Fibroblast of gingiva (primary cell): ENCODE measurements at places on chromosomes 3 and 15.

- no peak for DNase-seq
Observed at GRCh38 chr15:57437564-57437963, 61.3 kb downstream of the CGNL1 start.

GRCh38 chr3:130760922-130761321 is 14.3 kb upstream of the PIK3R4 start:
- no peak for DNase-seq

- no peak for DNase-seq
Observed at GRCh38 chr3:94524102-94524919, 461.4 kb downstream of the NSUN3 start.

DNA sequence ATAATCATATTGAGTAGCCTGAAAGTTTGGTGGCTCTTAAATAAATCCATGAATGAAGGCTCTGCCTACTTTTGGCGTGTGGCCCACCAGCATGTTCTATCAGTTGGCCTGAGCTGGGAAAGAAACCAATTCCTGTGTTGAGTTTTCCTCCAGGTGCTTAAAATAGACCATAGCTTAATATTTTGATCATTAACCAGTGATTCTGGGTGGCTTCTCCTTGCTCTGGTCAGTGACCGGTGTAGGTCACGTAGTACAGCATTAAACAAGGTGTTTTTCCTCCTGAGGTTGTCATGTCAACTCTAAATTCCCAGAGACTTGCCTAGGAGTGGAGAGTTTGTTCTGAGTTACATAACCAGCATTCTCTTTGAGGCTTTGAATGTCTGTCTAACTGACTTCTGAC is 1.3 kb downstream of the HHLA2 start:
- no peak for DNase-seq
